ENCODE measurements at places on chromosomes 2 and 18.

- no peak for DNase-seq
Measured at GRCh38 chr2:8433390-8433789, 248.5 kb upstream of the ID2 start.

- DNase-seq = no peak
Measured at GRCh38 chr2:187783446-187783845, 229.2 kb upstream of the TFPI start.

DNA sequence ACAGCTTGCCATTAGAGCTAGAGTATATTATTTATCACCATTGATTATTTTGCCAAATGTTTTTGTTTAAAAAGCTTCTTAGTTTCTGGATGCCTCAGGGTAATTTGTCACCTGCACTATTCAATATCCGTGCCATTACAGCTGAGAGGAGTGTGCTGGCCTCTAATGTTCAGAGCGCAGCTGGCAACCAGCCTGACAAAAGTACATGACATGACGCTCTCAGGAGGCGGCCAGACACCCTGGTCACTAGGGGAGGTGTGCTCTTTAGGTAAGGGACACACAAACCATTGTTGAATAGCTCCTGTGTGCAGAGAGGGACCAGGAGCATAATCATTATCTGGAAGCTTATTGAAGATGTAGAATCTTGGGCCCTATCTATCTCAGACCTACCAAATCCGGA lies 20.3 kb downstream of the LIMS1 start:
- no peak for DNase-seq

DNA sequence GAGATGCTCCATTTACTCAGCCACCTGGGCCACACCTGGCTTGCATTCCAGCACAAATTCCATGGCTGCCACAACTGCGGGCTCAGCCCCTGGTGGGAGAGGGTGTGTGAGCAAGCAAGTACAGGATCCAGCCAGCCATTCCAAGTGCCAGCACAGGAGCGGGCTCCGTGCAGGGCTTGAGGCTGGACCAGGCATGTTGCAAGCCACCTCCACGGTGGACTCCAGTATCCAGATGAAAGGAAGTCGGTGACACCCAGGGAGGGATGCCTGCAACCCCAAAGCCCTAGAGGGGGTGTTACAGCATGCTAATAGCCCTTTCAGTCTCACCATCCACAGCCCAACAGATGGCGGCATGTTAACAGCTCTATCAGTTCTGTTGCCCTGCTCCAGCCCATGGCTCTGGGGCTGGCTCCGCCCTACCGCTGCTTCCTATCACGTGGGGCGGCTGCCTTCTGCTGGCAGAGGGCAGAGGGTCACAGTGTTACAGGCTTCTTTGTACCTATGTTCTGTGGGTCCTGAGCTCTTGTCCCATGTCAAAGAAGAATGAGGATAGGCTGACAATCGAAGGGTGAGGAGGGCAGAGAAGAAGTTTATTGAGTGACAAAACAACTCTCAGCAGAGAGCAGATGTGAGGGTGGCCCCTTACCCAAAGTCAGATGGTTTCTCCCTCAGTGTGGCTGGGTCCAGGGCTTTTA lies 11.7 kb upstream of the GORASP2 start:
- no peak for DNase-seq

- no peak for DNase-seq
Measured at GRCh38 chr2:214104967-214105366, 305.9 kb upstream of the VWC2L start.

GRCh38 chr2:181426672-181427071 lies 30.5 kb upstream of the ITGA4 start:
- DNase-seq = no peak

GRCh38 chr2:26335231-26335630 lies 10.7 kb upstream of the SELENOI start:
- no peak for DNase-seq

DNA sequence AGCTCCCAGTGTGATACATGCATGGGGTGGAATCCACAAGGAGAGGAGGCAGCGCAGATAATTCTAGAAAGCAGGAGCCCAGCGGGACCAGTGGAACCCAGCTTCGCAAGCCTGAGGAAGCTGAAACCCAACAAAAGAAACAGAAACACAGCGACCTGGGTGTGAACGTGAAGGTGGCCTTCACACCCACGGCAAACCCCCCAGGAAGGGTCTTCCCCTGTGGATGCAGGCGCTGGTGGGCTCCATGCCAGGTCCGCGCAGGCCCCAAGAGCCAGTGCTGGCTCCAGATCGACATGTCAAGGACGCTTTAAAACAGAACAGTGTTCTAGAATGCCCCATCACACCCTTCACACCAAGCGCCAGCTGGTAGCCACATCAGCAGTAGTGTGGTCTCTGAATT lies 22.1 kb downstream of the KIF1A start:
- DNase-seq = no peak

- DNase-seq = peak; percentile 38
Measured at GRCh38 chr18:6994056-6994770, 123.4 kb downstream of the LAMA1 start.

DNA sequence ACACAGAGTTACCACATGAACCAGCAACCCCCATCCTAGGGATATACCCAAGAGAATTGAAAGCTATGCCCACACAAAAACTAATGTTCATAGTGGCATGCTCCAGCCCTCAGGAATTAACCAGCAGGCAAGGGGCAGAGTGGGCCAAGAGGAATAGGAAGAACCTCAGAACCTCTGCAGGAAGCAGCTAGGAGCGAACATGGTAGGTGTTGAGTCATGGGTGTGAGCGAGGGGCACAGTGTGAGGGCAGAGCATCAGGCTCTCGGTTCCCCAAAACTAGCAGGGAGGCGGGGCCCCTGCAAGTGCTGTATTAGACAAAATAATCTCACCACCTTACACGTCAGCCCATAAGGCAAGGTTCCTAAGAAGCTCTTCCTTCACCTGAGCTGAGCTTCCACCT lies 5.6 kb upstream of the RUFY4 start:
- no peak for DNase-seq

GRCh38 chr2:65456064-65456463 lies 23.7 kb upstream of the SPRED2 start:
- peak; percentile 56 for DNase-seq

DNA sequence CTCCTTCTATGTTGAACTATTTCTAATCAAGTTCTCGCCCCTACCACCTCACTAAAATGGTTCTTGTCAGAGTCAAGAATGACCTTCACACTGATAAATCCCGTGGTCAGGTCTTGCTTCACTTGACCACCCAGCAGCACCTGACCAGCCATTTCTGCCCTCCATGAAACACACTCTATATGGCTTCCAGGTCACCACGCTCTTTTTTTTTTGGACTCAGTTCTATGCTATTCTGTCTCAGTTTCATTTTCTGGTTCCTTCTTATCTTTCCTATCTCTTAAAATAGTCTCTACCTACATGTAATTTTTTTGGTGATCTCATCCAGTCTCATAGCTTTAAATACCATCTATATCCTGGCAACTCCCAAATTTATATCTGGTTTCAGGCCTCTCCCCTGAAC lies 11.4 kb downstream of the EIF2AK3 start:
- DNase-seq = no peak

DNA sequence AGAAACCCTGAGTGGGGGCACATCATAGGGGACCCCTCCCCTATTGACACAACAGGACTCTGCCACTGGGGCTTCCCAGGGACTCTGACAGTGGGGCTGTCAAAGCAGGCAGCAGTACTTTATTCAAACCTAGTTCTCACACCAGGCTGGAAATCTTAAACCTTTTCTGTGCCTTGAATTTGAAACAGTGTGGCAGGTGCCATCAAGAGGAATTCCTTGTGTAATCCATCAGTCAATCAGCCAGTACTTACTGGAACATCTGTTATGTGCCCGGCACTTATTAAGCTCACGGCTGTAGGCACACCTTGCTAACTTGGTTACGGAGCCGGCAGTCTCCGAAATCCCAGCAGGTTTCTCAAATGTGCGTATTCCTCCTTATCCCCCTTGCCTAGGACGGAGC lies 12.0 kb downstream of the GLI2 start:
- no peak for DNase-seq

- DNase-seq = no peak
Measured at GRCh38 chr2:71465356-71465755, 12.0 kb downstream of the DYSF start.

- no peak for DNase-seq
Measured at GRCh38 chr18:4063545-4063944, 391.6 kb downstream of the DLGAP1 start.

DNA sequence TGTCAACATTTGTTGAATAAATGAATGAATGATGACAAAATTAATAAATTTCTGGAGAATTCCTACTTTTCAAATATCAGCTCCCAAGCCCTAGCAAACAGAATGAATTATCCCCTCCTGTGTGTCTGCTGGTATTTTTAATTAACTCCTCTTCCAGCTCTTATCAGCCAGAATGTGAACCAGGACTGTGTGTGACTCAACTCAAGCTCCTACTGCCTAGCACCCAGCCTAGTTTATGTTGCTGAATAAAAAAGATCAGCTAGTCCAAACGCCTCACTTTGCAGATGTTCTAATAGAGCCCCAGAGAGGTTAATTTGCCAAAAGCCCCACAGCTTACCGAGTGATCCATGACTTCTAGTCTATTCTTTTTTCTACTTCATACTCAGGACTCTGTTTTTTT lies 50.3 kb downstream of the RABL2A start:
- no peak for DNase-seq

DNA sequence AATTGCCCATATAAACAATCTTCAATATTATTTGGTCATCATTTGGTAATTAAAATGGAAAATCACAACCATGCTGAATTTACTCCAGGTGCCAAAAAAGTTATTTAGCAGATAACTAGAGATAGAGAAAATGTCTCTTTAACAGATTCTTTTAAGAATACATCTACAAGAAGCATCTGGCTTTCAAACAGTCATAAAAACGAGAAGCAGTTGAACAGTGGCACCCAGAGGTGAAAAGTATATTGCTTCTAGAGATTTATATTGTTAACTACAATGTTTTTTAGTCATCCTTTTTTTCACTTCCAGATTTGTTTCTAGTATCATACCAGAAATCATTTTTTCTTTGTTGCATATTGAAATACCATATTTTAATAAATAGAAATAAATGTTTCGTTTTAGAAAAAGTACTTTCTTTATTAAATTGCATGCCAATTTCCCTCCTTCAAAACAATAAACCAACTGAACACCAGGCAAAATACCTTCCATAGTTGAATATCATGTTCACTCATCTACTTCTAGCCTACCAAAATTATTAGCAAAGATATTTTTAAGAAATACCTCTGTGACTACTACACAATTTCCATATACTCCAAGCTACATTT lies 65.4 kb upstream of the HNRNPA3 start:
- peak; percentile 54 for DNase-seq

DNA sequence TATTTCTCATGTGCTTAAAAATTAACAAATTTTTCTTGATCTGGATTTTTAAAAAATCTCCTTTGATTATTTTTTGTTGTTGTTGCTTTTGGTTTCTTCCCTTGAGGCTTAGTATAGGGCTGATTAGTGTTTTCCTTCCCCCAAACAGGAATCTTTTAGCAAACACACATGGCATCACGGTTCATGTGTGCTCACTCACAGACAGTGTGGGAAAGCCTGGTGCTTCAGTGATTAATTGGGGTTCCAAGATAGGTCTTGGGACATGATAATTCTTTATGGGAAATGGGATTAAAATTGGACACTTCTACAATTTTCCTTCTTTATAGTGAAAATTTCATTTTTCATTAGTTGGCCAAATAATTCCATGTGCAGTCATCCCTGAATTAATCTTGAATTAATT lies 153.9 kb upstream of the SOX11 start:
- no peak for DNase-seq

- DNase-seq = no peak
Measured at GRCh38 chr2:173002751-173003541, 72.7 kb upstream of the MAP3K20 start.

- DNase-seq = no peak
Measured at GRCh38 chr2:28746429-28747111, 5.1 kb upstream of the PPP1CB start.

DNA sequence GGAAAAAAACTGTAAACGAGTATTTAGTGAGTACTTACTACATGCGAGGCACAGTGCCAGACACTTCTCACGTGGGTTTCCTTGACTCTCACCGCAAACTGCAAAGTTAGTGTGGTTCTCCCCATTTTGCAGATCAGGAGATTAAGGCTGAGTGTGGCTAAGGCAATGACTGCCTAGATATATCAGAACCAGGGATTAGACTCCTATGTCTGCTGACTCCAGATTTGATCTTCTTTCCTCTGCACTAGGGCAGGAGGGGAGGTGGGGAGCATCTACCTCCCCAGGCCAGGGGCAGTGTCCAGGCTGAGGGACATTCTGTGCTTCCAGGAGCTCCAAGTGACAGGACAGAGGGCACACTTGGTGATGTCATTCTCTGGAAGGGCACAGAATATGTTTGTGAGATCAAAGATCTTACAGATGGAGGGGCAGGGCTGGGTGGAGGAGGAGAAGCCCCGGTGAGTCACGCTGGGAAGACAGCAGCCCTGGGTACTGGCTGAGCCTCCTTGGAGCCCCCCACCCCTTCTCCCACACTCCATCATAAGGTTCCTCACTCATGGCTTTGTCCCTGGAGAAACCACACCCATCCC lies 92.4 kb downstream of the RHOB start:
- peak; percentile 34 for DNase-seq

DNA sequence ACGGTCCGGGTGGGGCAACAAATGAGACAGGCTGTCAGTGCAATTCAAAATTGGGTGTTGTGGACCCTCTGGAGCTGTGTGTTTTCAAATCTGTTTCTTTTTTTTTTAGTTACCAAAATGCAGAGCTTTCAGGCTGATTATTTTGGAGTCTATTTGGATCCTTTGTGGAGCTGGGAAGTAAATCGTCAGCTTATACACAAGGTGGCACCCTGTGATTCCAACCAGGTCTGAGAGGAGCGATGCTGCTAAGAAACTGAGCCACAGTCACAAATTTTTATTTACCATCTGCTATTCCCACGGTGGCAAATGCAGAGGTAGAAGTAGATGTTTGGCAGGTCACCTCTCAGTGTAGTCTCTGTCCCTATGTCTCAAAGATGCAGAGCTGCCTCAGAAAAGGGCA lies 3.8 kb upstream of the EPC2 start:
- peak; percentile 20 for DNase-seq

GRCh38 chr2:145827235-145827634 lies 1307.3 kb upstream of the ZEB2 start:
- no peak for DNase-seq

DNA sequence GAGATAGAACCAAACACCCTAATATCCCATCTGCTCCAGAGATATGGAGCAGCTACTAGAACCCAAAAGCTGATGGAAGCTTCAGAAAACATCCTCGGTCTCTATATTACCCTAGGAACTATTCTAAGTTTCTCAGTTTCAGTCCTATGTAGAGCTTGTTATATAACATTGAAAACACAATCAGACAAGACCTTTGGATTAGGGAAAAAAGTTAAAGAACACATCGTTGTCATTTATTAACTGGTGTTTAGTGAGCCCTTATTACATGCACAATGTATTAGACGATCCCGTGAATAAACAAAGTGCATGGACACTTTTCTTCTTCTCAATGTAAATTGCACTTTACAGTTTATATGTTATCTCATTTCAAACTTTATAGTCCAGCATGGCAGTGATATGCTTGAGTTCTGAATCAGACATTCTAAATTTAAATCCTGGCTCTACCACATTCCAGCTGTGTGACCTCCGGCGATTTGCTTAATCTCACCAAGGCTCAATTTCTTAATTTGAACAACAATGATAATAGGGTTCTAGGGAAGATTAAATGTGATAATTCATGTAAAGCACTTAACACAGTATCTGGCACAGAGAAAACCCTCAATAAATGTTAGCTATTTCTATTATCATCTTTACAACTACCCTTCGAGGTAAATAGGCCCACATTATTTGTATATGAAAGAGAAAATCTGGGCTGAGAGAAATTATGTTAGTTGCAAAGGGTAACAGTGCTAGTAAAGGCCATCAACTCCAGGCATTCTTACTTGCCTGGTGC lies 83.6 kb upstream of the PIK3C3 start:
- DNase-seq = no peak

GRCh38 chr2:134466141-134466540 lies 212.3 kb downstream of the MGAT5 start:
- no peak for DNase-seq
